ENCODE measurements at places on chromosomes 3 and 15.

- DNase-seq = peak; percentile 17
These were observed 28.0 kb downstream of the ARHGAP31 start for GRCh38 chr3:119322021-119322834.

DNA sequence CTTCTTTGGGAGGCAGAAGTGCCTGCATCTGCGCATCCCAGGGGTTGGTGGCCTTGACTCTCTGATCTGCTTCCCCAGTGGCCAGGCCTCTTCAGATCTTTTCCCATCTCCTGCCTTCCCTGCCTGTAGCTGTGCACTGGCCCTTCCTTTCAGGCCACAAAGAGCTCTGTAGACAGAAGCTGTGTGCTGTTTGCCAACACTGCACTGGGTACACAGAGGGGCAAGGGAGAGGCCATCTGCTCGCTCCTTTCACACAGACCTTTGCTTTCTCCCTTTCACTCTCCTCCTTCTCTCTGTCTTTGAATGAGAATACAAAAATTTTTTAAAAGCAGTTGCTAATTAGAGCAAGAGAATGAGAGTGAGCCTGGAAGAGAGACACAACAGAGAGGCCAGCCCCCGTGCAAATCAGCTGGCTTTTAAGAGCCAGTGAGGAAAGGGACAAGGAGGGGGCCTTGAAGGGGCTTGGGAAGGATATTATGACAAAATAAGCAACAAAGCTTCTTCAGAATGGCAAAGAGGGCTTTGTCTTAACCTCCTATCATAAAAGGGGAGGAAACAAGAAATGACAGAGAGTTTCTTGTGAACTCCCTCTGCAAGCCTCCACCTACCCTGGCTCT, 170.9 kb downstream of the EPHB1 start:
- DNase-seq = no peak

DNA sequence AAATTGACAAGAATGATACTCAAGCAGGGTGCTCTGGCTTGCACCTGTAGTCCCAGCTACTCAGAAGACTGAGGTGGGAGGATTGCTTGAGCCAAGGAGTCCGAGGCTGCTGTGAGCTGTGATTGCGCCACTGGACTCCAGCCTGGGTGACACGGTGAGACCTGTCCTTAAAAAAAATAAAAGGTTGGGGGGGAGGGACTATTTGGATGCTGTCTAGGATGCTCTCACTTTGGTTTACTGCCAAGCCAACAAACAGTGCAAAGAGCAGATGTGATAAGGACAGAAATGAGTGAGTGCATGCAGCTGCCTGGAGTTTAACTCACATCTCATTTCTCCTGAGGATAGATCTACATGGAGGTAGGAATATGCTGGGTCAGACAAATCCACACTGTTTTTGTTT, 130.0 kb downstream of the FRMD4B start:
- no peak for DNase-seq

DNA sequence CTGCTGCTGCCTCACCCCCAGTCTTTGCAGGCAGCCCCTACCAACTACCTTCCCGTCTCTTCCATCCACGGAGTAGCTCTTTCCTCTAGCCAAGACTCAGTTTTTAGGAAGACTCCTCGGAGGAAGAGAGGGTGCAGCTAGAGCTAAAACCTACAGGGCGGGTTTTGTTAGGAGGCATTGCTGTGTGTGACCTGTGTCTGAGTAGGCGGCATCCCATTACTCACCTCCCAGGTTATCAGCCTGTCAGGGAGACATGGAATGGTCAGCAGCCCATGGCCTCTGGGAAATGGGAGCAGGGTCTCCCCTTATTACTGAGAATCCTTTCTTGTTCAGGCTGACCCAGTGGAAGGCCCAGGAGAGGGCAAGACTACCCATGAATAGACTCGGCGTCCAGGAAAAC, 43.8 kb upstream of the FGD5 start:
- no peak for DNase-seq

GRCh38 chr15:39491886-39492490, 88.9 kb upstream of the THBS1 start:
- no peak for DNase-seq

- DNase-seq = no peak
These were observed 29.3 kb downstream of the APPL1 start for GRCh38 chr3:57256844-57257243.

- no peak for DNase-seq
These were observed 352.3 kb downstream of the NAALADL2 start for GRCh38 chr3:175211466-175211865.

GRCh38 chr3:112734171-112734570, 93.2 kb upstream of the CCDC80 start:
- no peak for DNase-seq

- DNase-seq = no peak
These were observed 993 bp downstream of the STXBP5L start for GRCh38 chr3:120908795-120909601.

DNA sequence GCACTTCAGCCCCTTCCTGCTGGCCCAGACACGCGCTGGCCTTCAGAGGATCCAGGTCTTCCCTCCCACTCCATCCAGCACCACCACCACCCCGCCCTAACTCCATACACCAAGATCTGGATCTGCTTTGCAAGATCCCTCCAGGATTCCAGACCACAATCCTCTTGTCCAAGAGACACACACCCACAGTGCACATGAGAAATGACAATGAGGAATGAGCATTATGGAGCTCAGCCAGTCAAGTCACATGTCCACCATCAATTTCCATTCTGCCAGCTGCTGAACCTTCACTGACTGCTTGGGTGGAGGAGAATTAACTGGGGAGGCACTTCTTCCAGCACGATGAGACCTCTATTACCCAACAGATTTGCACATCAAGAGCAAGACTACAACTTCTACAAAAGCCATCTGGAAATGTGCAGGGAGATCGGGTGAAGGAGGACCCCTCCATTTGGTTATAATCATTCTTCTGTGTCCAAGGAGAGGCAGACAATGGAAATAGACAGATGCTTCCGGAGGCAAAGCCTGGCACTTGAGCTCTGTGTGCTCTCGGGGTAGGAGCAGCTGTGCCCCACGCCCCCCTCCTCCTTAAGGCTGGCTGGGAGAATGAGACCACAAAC, 12.3 kb upstream of the SPATA12 start:
- no peak for DNase-seq

DNA sequence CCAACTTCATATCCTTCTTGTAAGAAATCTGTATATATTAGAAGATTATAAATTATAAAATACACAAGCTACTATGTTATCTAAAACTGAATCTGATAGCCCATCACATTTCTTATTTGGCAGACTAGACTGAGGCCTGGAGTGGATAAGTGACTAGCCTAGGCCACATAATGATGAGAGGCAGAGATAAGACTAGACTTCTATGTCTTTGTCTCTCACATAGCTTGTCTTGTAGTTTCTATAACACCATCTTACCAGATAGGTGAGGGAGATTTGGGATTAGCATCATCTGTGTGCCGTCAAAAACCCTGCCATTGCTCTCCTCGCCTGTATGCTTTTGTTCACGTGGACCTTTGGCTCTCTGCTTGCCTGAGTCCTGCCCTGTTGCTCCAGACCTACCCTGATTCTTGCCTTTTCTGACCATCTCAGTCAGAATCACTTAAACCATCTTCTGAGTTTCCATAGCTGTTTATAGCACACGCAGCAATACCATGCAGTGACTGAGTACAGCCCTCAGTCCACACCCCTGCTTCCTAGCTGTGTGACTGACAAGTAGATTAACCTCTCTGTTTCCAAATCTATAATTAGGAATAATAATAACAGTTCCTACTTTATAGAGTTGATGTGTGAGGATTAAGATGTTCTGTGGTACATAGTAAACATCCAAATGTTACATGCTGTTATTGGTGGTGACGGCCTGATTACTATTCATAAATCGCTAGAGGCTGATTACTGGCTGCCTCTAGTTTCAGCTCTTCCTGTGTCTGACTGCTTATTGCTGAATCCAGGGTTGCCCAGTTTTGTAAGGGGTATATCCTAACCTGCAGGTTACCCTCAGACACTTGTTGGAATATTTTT, 49.7 kb downstream of the PDE8A start:
- no peak for DNase-seq

DNA sequence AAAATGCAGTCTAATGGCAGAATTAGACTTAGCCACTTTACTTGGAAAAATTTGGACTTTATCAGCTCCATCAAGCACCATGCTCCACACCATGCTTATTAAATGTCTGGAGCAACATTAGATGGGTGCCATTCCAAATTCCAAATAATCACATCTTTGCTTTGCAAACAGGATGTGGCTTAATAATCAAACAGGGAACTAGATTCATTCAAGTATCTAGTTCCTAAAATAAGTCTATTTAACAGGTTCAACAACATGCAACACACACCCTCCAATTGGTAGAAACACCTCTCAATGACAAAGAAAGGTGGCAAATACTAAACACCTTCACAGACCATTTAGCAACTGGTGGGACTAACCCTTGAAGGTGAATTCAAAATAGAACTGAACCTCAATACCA, 3.5 kb downstream of the HEXA start:
- no peak for DNase-seq

DNA sequence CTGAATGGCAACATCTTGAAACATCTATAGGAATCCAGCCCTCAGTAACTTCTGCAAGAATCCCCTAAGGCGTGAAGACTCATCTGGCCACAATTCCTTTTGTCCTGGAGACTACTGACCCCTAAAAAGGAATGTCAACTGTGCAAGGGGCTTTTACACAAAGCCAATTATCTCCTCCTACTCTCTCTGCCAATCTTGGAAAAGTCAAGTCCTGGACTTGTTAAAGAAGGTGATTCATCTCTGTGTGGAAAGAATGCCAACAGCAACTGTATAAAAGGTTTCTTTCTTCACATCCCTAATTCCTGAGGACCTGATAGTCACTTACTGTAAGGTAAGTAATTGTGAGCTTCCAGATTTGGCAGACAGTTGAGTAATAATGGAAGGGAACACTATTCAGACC, 22.3 kb downstream of the THRB start:
- no peak for DNase-seq

GRCh38 chr15:83282141-83282540, 2.3 kb downstream of the BNC1 start:
- no peak for DNase-seq

DNA sequence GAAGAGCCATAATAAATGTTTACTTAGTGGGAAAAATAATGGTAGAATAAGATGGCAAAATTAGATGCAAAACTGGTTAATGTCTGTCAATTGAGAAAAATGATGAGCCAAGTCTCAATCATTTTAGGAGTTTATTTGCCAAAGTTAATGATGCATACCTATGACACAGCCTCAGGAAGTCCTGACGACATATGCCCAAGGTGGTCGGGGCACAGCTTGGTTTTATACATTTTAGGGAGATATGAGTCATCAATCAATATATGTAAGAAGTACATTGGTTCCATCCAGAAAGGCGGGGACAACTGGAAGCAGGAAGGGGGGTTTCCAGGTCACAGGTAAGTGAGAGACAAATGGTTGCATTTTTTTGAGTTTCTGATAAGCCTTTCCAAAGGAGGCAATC, 31.5 kb downstream of the CLEC3B start:
- no peak for DNase-seq

DNA sequence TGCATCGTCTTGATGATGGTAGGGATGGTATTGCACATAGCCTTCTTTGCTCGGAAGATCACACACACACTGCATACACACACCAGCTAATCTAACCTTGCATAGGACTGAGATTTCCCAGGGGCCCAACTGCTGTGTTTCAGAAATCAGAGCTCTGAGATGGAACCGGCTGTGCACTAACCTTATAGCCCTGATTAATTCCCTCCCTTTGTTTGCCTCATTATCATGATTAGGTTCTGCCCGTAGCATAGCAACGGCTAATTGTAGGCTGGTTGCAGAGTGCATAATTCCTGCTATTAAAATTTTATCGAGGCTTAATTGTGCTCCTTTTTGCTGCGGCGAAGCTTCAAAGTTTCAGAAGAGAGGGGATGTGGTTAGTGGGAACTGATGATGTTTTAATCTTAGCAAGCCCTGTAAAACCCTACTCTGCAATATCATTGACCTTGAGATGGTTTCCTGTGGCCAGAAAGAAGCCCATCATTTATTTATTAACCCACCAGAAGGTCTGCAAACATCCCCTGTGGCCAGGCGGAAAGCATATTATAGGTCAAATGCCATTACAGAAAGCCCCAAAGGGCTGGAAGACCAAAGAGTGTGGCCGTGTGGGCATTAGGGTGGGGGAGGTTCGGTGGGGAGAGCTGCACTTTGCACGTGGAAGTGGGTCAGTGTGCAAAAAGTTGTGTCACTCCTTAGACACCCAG, 56.2 kb upstream of the GLCE start:
- DNase-seq = no peak
